ENCODE measurements at places on chromosomes 13 and 19. TPM values are rescaled to one million over a fixed set of nuclear protein-coding genes. Genes with fewer than 3 reads are reported as not detected.
A peak's percentile ranks its signal among the peaks of the same experiment; 100 is the strongest.

DNA sequence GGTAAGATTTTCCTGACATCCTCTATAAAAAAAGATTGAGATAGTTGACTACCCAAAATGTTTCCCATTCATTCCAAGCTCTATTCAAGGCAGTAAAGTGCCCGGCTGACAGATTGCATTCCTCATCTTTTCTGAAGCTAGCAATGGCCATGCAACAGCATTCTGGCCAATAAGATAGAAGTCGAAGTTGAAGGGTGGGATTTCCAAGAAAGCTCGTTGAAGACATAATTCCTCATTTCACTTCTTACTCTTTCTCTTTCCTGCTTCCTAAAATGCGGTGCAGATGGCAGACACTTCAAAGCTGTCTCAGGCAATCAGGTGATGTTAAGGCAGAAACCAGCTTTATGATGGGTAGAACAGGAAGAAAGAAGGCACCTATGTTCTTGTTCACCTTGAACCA, 13.4 kb upstream of the ALOX5AP start:
- DNase-seq = no peak

DNA sequence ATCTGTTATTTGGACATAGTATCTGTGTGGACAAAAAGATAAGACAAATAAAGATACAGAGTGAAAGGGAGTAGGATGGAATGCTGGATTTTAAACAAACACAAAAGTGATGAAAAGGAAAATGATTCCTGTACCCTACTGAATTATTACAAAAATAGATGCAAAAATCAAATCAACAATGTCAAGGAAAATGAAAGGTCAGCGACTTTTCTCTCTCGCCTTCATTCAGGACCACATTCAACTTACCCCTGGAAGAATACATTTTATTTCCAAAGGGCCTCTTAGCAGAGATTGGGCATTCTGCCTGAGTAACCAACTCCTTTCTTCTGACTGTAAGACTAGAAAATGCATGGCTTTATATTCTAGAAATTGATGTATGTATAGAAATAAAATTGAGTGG, 28.8 kb upstream of the FAM124A start:
- DNase-seq = no peak

DNA sequence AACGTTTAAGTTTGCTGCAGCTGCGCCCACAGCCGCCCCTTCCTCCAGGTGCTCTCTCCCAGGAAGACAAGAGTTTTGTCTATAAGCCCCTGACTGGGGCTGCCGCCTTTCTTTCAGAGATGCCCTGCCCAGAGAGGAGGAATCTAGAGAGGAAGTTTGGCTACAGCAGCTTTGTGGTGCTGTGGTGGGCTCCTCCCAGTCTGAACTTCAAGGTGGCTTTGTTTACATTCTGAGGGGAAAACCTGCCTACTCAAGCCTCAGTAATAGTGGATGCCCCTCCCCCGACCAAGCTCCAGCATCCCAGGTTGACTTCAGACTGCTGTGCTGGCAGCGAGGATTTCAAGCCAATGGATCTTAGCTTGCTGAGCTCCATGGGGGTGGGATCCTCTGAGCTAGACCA, 6.4 kb upstream of the ERICH6B start:
- no peak for DNase-seq

Gene KIR3DL2
- 0.15 TPM for polyA plus RNA-seq

GRCh38 chr19:19294914-19295313, 21.8 kb upstream of the TM6SF2 start:
- DNase-seq = no peak

Gene ZNF224
- polyA plus RNA-seq = 14.5 TPM

Gene PINLYP
- polyA plus RNA-seq = 4.3 TPM

DNA sequence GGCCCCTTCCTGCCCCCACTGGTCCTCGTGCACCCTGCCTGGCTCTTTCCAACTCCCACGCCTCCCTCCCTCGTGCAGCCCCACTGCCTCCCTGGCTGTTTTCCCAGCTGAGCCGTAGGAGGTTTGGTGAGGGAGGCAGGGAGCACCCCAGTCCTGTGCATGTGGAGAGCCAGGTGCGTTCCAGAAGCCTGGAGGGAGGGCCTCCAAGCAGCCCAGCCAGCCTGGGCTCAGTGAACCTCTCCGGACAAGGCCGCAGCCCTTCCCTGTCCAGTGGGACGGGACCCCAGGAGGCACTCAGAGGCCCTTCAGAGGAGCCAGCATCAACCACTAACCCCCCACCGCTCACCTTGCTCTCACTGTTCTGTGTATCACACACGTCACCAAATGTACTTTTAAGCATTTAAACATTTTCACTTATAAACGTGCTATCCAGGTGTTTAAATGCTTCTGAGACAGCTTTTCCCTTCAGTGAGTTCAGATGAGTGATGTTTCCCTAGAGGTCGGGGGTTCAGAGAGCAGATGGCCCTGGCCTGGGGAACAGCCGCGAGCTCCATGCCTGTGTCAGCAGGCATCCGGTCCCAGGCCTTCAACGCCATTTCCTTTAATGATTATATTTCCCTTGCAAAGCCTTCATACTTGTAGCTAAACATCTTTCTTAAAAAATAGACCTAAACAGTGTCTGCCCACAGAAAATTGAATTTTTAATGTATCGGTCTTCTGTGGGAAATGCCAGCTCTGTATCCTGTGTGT, 122.6 kb downstream of the ATP11A start:
- peak; percentile 15 for DNase-seq

- no peak for DNase-seq
Observed at GRCh38 chr13:61779456-61779855, 363.8 kb upstream of the PCDH20 start.

DNA sequence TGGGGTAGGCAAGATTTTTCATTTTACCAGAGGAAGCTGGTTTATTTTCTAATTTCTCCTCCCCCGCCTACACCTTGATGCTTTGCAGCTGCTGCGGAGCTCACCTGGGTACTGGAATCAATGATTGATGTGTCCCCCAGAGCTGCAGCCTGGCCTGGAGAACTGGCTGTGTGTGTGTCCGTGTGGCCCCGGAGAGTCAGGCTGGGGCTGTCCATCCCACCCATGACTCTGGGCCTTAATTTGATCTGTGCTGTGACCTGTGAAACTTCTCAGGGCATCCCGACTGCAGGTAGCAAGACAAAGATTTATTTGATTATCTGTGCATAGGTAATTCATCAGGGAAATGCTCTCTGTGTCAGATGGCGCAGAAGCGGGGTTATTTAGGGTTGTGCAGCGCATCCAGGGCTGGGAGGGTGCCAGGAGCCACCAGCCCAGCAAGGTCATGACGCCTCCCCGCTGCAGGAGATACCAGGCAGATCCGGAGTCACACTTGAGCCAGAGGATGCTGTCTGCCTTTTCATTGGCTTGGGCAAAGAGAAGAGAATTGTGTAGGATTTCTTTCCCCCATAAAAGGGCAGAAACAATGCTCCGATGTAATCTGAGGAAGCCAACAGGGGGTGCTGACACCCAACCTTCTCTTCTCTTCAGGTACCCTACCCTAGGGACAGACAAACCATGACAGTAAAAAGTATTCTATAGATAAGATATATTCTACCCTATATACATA, 346.6 kb downstream of the TSHZ3 start:
- DNase-seq = peak; percentile 46

DNA sequence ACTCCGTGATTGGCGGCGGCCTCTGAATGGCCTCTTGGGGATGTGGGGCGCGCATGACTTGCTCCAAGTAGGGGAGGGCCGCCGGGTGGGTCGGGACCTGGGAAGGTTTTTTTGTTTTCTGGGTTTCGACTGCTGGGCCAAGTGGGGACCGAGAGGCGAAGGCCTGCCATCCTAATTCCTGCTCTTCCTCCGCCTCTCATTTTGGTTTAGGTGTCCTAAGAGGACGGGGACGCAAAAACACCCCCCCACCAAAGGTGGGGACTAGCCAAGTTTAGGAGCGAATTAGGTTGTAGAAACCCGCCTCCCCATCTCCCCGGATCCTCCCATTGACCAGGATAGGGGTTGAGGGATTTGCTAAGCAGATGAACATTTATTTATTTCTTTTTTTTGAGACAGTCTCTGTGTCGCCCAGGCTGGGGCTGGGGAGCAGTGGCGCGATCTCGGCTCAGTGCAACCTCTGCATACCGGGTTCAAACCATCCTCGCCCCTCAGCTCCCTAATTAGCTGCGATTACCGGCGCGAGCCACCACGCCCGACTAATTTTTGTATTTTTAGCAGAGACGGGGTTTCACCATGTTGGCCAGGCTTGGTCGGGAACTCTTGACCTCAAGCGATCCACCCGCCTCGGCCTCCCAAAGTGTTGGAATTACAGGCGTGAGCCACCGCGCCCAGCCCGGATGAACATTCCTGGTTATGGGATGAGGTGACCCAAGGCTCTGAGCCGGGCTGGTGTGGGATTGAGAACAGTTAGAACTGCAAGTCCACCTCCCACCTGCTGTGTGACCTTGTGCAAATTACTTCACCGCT, 838 bp downstream of the PPP2R1A start:
- peak; percentile 79 for DNase-seq

DNA sequence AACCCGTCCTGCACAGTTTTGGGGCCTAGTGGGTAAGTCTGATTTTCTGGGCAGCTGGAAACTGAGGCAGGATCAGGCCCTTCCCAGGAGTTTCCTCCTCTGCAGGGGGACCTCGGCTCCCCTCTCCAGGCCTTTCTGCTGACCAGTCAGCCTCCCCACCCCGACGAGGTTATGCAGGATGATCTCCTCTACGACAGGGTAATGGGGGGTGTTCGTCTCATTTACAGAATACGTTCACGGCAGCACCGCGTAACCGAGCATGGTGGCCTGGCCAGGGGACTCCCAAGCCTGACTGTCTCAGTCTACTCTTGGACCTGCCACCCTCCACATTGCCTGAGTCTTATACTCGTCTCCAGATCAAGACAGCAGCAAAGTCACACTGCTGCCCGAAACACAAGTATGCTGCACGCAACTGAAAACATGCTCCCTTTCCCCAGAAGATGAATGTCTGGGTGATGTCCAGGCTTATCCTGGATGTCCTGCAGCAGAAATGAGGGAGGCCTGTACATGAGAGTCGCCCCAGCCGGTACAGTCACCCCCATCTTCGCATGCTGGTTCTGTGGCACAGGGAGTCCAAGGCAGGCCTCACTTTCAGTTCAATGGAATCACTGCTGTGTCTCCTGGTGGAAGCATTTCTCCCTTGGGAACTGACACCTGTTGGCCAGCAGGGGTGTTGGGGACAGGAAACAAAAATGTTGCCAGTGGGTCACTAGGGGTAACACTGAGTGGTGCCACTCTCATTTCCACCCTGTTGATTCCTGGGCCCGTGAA, 120.8 kb downstream of the SOX1 start:
- DNase-seq = no peak

- DNase-seq = no peak
Observed at GRCh38 chr13:59211606-59212005, 952.1 kb downstream of the DIAPH3 start.

Gene TEX101
- not detected for polyA plus RNA-seq

Measured in adrenal gland (tissue), 19 donors.